DMS79 (cell line): ENCODE measurements at places on chromosomes 12 and 14.

- no peak for DNase-seq
These were observed 147.5 kb downstream of the SLC2A13 start for GRCh38 chr12:39958377-39958776.

DNA sequence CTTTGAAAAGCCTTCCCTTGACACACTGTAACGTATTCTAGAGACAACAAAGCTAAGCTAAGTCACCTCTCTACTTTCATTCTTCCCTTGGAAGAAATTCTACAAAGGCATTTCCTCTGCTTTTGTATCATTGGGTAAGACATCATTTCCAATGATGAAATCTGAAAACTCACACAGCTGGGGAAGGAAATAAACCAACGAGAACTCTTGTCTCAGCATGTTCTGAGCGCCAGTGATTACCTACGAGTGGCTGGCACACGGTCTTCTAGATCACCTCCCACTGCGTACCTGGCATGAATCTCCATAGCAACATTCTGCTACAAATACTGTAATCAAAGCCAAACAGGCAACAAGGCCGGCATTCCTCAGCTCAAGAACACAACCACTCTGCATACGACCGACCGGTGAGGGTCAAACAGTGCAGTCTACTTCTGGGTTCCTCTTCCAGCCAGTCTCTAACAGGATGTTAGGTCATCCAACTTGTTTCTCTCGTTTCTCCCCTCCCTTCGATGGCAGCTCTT is 7.6 kb downstream of the VPS37B start:
- peak; percentile 89 for DNase-seq

DNA sequence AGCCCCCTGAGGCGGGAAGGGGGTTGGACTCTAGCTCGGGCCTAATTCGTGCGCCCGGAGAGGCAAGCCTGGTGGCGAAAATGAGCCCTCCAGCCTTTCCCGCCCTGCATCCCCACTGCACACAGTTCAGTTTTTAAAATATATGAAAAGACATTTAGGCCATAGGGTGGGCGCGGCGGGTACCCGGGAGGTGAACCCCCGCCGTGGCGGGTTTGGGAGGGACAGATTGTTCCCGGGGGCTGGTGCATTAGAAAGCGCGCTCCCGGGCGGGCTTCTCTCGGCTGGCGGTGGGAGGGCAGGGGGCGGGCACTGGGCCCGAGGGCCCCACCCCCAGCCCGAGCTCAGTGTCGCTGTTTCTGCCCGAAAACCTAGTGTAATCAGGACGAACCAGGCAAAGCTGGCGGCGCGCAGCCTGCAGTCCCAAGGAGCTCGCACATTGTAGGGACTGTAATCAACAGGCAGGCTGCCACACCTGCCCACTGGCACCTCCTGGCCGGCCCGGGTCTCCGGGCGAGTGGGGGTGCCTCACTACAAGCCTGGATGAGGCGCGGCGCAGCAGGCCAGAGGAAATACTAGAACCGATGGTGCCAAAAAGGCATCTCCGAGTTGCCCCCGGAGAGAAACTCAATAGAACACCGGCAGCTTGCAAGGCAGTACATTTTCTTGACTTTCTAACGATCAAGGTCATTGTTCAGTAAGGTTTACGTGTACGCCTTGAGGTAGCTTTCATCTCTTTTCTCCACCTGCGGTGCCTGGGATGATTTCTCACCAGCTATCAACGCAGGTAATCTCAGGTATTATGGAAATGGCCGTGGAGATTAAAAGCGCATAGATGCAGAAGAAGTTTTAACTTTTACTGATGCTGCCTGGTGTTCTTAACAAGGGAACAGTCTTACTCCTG is 764 bp upstream of the SPTB start:
- peak; percentile 69 for DNase-seq

DNA sequence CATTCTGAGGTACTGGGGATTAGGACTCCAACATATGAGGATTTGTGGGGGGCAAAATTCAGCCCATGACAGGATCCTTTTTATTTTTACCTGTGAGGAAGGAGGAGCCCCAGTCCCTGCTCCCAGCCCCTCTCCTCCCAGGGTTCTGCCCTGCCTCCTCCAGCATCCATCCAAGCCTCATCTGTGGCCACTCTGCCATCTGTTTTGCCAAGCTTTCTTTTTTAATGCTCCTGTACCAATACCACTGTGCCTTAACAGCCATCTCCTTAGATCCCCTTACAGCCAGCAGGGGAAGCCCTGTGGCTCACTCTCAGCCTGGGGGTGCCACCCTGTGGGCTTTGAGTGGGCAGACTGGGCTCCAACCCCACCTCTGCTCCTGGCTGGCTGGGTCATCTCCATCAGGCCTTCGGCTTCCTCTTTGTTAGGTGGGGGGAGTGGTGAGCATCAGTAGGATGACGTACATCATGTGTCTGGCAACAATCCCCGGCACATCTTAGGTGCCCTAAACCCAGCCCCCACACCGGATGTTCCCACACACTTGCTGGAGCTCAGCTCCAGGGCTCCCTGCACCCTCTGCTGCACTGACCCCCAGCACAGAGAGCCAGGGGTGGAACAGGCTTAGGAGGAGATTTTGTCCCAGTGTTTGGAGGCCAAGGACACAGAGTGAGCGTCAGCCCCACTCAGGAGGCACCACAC is 40.2 kb downstream of the CYP46A1 start:
- no peak for DNase-seq

DNA sequence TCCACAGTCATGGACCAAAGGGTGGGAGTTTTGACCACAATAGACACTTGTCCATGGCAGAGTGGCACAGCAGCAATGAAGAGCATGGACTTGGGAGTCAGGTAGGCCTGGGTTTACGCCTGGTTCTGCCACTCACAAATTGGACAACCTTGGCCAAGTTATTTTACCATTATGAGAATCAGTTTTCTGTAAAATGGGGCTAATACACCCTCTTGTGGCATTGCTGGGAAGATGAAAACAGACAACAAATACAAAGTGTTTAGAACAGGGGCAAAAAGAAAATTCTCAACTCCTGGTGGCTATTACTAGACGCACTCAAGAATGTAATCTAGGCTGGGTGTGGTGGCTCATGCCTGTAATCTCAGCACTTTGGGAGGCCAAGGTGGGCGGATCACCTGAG is 2.6 kb downstream of the C12orf43 start:
- no peak for DNase-seq

DNA sequence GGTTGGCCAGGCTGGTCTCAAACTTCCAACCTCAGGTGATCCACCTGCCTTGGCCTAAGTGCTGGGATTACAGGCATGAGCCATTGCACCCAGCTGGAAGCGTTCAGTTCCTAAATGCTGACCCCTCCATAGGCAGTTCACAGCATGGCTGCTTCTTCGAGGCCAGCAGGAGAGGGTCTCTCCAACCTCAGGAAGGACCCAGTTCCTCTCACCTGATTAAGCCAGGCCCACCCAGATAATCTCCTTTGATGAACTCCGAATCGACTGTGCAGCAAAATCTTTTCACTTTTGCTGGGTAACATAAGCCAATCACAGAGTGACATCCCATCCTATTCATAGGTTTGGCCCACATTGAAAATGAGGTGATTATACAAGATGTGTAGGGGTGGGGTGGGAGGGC is 165.1 kb downstream of the ADCK1 start:
- DNase-seq = no peak

DNA sequence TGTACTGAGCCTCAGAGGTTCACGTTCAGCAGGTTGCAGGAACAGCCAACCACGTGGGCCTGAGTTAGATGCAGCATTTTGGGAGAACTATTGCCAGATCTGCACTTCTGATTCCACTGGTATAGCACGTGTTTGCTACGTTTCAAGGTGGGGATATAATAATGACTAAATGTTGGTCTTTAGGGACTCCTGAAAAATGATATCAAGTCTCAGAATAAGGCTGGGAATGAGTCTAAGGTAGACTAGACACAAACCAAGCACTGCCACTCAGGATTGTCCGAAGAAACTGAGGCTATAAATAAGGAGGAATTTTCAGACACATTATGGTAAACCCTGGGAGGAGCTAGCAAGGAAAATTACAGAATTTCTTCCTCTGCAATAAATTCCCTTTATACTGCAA is 98.1 kb downstream of the ESR2 start:
- DNase-seq = no peak

- DNase-seq = no peak
These were observed 42.7 kb downstream of the ALX1 start for GRCh38 chr12:85322715-85323114.

DNA sequence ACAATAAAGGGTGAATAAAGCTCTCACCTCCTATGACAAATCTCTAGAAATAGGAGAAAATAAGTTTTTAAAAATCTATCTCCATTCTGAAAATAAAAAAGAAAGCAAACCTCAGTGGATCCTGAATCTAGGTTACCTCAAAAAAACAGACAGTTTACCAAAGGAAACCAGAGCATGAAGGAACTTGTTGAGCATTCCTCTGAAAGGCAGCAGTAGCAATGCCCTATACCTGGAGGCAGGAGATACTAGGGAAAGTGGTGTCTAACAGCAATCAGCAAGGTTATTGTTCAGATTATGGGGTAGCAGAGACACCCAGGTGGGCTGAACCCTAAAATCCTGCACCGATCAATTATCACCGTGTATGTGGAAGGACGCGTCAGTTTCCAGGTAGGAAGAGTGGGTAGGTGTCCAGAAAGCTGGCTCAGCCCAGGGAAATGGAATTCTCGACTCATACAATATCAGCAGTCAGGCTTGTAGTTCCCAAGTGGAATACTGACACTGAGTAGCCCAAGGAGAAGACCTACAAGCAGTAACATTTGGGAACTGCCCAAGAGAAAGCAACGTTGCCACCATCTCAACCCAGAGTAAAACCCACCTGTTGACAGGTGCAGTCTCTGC is 128.3 kb downstream of the ST8SIA1 start:
- no peak for DNase-seq
